ENCODE measurements at places on chromosomes 6 and 20. TPM values are rescaled to one million over a fixed set of nuclear protein-coding genes. Genes with fewer than 3 reads are reported as not detected.

The HRH3 gene
- total RNA-seq: not detected

The FAXC gene
- total RNA-seq: 13.0 TPM

The TP53INP2 gene
- 4.2 TPM for total RNA-seq

The CCND3 gene
- 51.3 TPM for total RNA-seq

The FANCE gene
- 6.6 TPM for total RNA-seq

The ISM1 gene
- 0.47 TPM for total RNA-seq

The SRPK1 gene
- total RNA-seq: 49.2 TPM

The TMEM217 gene
- total RNA-seq: 1.6 TPM

The RNF182 gene
- total RNA-seq: 3.5 TPM

The SSR1 gene
- total RNA-seq: 107 TPM

The CRISP3 gene
- total RNA-seq: not detected

The PROKR2 gene
- total RNA-seq: not detected

The NQO2 gene
- total RNA-seq: 119 TPM

The ADAM33 gene
- total RNA-seq: not detected

The ZNF184 gene
- 10.2 TPM for total RNA-seq

The SGK2 gene
- 0.23 TPM for total RNA-seq

The DNAH8 gene
- not detected for total RNA-seq

The NT5DC1 gene
- total RNA-seq: 8.2 TPM

The C6orf15 gene
- total RNA-seq: not detected

The CFB gene
- total RNA-seq: 1.5 TPM

The SPATS1 gene
- not detected for total RNA-seq

The TULP4 gene
- total RNA-seq: 22.6 TPM

The XKR7 gene
- total RNA-seq: not detected

The SLX4IP gene
- 4.7 TPM for total RNA-seq

The UNC5CL gene
- 0.25 TPM for total RNA-seq

The PI16 gene
- not detected for total RNA-seq

The SMPDL3A gene
- 12.9 TPM for total RNA-seq

The COL11A2 gene
- total RNA-seq: 0.10 TPM

The ACTR5 gene
- 10.3 TPM for total RNA-seq

The MRPS26 gene
- total RNA-seq: 80.0 TPM

The MANEA gene
- total RNA-seq: 8.5 TPM

The PNLDC1 gene
- not detected for total RNA-seq

The LY6G6F gene
- total RNA-seq: not detected

The C6orf163 gene
- 0.12 TPM for total RNA-seq

The MYL9 gene
- not detected for total RNA-seq

The BMP6 gene
- total RNA-seq: 2.8 TPM

The BRD2 gene
- 57.6 TPM for total RNA-seq

The BPIFB4 gene
- not detected for total RNA-seq

The SNAP25 gene
- total RNA-seq: 1.2 TPM

The IRAK1BP1 gene
- total RNA-seq: 1.2 TPM

The ZNF341 gene
- total RNA-seq: 0.68 TPM

The TTLL9 gene
- 0.27 TPM for total RNA-seq

The BTNL2 gene
- not detected for total RNA-seq

The CHD6 gene
- 8.5 TPM for total RNA-seq

The F13A1 gene
- total RNA-seq: not detected

The ATP6V1G2 gene
- not detected for total RNA-seq

The OR2H1 gene
- total RNA-seq: not detected

The NCOA6 gene
- 7.9 TPM for total RNA-seq

The PI3 gene
- total RNA-seq: not detected

The RALGAPA2 gene
- 4.5 TPM for total RNA-seq

The DDX43 gene
- total RNA-seq: not detected

The NUP43 gene
- 35.6 TPM for total RNA-seq

The VSX1 gene
- total RNA-seq: not detected

The TINAG gene
- total RNA-seq: not detected

The TIAM2 gene
- 5.7 TPM for total RNA-seq

The TSPO2 gene
- not detected for total RNA-seq

Measured in H4 (cell line).